BE2C (cell line): ENCODE measurements at places on chromosomes 7 and 10.

DNA sequence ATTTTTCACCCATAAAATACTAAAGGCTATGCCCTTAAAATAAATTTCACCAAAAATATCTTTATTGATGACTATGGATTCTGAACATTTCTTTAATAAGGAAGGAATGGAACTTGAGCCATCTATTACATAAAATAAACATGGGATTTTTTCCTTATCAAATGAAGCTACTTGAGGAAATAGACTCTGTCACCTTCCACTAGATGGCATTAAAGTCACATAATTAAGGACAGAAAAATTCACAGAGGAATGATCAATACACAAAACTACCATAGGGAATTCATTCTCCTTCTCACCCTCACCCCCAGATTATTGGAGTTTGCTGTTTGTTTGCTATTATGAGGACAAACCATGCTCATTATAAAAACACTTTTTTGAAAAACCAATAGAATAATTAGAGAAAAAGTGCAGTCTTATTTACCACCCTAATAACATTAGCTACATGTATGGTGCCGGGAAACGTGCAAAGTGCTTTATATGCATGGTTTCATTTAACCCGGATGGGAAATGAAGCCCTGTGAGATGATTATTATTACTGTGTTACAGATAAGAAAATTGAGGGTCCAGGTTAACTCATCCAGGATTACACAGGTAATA, 21.1 kb upstream of the FOXI2 start:
- no peak for DNase-seq

- no peak for DNase-seq
Measured at GRCh38 chr10:48773580-48773979, 88.9 kb downstream of the WDFY4 start.

- no peak for DNase-seq
Measured at GRCh38 chr7:16091701-16092310, 329.5 kb downstream of the CRPPA start.

DNA sequence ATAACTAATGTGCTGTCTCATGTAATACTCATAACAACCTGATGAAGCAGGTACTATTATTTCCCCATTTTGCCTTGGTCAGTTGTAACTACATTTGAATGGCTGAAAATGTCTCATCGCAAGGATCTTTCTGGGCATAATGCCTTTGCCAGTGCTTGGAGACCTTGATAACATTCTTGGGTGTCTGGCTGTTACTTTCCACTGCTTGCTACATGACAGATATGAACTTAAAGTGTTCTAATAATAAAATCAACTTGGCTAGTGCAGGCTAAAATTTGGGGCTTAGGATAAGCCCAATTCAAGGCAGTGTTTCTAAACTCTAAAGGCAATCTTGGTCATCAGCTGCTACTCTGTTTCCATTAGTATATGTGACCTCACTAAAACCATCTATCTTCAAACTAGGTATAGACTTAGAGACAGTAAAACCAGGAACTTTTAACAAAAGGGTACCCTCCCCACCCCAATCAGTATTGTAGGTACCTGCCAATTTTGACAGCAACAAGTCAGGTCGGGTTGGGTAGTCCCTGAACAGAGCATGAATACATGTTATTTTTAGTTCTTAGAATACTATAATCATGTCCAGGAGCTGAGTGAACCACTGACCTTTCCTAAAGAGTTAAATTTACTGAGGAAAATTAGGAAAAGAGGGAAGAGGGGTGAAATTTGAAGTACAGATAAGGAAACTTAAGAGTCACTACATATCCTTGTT, 68.2 kb upstream of the AHR start:
- no peak for DNase-seq

DNA sequence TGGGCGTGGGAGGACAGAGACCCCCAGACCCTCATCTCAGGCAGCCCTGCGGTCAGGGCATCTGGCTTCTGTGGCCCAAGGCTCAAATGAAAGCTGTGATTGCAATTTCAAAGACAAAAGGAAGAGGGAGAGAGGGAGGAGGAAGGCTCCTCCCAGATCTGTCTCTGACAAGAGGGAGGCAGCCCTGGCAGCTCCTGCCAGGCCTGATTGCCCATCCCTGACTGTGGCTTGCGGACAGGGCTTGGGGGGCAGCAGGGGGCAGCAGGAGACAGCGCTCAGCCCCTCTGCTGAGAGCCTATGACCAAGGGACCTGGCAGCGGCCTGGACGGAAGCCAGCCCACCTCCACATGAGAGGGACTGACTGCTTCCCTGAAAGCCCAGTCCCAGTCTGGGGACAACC, 91.8 kb downstream of the PTPRN2 start:
- DNase-seq, result peak; percentile 85

DNA sequence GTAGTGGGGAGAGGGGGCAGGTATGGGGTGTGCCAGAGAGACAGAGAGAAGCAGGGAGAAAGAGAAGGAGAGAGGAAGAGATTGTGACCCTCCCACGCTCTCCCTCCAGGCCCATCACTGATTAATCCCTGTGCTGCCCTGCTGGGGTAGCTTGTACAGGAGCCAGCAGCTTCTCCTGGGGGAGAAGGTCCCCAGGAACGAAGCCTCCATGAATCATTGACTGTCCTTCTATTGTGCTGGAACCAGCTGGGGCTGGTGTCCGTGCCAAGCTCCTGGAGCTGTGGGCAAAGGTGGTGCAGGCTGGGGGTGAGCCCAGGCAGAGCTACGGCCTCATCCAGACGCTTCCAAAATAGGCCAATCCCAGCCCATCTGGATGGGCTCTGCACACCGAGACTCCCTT, 20.9 kb downstream of the AQP1 start:
- DNase-seq, result no peak

DNA sequence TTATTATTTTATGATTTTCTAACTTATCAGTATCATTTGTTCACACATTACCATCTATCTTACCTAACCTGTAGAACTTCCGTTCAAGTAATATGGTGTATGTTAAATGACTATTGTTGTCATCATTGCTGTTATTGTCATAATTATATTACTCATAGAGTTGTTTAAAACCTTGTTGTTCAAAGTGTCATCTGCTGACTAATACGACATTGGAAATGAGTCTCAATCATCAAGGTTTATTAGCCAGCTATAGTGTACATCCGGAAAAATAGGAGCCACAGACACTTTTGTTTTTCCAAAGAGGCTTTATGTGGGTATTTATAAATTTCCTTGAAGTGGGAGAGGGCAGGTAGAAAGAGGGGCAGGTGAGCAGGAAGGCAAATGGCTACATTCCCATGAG, 386.9 kb upstream of the LRRTM3 start:
- DNase-seq, result no peak

DNA sequence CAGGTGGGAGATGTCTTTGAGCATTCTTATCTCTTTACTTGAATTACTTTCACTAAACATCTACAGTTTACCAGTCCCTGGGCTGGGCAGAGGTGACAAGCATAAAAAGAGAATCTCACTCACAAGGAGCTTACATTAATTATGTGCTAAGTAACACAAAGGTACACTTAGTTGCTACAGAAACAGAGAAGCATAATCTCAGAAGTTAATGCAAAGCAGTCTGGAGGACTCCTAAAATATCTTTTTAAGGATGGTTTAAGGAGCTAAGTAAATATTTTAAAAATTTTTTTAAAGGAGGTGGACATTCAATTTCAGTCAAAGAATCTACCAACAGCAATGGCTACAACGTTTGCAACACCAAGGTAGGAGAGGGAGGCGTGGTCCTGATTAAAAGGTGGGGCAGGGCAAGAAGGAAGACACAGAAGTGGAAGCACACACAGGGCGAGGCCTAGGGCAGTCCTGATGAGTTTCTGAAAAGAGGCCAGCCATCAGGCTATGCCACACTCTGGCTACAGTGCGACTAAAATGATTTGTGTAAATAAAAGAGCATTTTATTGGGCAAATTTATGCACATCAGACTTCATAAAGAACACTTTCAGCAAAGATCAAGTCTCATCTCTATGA, 5.3 kb downstream of the LARP4B start:
- DNase-seq, result no peak

DNA sequence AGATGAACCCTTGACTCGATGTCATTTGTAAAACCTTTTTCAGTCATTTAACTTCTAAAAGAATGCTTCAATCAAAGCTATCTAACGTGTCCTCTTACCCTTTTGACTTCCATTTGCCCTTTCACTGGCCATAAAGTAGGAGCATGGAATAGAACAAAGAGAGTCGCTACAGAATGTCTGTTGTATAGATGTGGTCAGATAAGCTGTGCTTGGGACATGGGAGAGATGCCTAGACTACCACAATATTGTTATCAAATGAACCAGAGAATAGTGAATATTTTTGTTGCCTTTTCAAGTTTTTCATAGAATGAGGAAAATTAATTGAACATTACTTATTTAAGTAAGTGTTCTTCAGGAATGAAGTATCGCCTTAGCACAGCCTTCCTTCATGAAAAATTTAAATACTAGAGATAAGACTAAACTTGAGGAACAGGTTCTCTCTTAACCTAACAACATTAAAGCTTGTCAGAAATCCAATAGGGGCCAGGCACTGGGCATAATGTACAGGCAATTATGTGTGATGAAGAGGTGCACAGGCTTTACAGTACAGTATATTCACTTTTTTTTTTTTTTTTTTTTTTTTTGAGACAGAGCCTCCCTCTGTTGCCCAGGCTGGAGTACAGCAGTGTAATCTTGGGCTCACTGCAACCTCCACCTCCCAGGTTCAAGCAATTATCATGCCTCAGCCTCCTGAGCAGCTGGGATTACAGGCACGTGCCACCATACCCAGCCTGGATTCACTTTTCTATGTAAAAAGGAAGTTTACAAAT, 7.5 kb upstream of the KMT2E start:
- DNase-seq, result no peak

DNA sequence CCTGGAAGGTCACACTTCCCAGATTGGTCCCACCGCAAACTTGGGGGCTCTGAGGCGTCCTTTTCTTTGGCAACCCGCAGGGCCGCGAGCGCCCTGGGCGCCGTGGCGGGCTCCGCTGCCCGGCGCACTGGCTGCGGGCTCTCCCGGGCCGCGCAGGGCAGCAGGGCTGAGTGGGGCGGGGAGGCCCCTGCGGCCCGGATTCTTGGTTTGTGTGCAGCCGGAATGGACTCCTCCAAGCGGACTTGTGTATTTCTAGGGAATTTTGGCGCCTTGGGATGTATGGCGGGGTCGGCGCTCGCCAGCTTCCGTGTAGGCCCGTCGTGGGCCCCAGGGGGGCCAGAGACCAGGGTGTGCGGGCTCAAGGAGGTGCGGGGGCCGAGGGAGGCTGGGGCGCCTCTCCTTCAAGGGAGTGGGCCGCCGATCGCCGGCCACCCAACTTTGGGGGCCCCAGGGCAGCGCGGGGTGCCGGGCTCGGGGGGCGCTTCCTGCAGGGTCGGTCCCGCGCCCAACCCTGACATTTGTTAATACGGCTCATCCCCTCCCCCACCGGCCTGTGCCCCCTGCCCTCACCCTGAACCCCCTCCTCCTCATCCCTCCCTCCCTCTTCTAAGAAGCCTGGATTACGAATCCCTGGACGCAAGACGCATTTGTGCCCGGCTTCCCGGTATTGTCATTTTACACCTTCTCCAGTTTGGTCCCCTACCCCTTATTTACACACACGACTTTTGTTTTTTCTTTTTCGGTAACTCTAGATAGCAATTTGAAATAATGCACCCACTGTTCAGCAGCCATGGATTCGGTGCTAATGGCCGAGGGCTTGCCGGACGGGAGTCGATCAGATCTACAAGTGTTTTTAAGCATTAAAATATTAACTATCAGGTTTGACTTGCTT, 2.5 kb downstream of the TCF7L2 start:
- peak; percentile 16 for DNase-seq

DNA sequence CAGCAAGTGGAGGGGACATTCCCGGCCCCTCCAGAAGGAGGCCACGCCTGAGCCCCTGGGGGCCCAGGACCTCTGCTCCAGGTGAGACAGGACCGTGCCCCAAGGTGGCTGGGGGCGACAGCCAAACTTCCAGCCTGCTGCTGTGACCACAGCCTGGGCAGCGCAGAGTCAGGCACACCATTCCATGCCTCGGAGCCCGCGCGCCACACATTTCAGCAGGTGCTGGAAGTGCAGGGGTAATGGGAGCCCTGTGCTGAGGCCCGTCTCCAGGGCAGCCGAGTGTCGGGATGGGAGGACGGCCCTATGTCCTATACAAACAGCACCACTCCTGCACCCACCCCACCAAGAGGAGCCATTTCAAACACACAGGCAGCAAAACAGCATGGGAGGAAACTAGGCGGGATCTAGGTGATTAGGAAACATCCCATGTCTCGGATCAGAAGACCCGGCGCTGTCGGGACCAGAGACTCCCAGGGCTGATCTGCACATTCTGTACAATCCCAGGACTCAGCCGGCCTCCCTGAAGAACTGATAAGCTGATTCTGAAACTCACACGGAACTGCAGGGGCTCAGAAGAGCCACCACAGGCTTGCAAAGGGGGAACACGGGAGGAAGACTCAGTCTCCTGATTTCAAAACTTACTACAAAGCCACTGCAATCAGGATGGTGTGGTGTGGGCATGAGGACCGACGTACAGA, 272.3 kb downstream of the ELFN1 start:
- no peak for DNase-seq

DNA sequence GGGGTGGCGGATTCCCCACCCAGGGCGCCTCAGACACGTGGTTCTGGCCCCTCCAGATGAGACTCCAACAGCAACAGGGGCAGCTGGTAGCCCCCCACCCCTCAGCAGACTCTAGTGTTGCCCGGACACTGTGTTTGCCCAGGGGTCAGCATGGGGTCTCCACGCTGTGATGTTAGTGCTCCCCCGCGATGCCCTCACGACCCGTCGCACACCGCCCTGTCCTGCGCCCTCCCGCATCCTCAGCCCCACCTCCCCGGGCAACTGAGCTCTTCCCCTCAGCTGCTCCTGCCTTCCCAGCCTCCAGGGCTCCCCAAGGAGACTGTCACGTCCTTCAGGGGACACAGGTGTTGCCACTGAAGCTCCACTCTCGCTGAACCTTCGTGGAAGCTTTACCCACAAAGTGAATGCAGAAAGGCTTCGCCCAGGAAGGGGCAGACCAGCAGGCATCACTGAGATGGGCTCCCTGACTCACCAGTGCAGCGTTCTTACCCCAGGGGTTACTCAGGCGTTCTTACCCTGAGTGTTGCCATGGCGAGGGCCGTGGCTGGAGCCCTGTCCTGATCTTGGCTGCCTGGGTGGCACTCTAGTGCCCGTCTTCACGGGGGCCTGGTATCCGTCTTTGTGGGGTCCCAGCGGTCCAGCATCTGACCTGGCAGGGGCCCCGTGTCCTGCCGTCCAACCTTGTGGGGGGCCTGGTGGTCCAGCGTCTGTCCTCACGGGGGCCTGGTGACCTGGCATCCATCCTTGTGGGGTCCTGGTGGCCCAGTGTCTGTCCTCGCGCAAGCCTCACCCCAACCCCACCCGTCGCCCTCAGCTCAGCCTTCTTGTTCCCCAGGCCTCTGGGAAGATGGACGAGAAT, 14.6 kb downstream of the DPYSL4 start:
- no peak for DNase-seq

DNA sequence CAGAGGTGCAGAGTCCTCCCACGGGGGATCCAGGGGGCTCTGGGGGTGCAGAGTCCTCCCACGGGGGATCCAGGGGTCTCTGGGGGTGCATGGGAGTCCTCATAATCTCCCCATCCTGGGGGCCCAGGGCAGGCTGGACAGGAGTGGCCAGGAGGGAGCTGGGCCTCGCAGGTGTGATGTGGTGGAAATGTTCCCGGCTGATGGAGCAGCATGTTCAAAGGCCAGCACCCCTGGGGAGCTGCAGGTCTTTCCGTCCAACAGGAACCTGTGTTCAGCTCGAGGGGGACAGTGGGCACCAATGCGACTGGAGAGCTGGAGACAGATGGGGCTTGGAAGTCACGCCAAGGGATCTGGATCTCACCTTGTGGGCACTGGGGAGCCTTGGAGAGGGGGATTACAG, 38.5 kb upstream of the PSMG3 start:
- DNase-seq, result no peak

GRCh38 chr10:102712089-102712488, 2.1 kb downstream of the ARL3 start:
- DNase-seq, result no peak
